ENCODE measurements at places on chromosomes 3 and 15. TPM values are rescaled to one million over a fixed set of nuclear protein-coding genes. Genes with fewer than 3 reads are reported as not detected.

Gene CDC25A
- total RNA-seq = 0.88 TPM

Gene CEP152
- total RNA-seq = 4.5 TPM

Gene MYEF2
- 46.3 TPM for total RNA-seq

Gene HCN4
- total RNA-seq = 0.50 TPM

DNA sequence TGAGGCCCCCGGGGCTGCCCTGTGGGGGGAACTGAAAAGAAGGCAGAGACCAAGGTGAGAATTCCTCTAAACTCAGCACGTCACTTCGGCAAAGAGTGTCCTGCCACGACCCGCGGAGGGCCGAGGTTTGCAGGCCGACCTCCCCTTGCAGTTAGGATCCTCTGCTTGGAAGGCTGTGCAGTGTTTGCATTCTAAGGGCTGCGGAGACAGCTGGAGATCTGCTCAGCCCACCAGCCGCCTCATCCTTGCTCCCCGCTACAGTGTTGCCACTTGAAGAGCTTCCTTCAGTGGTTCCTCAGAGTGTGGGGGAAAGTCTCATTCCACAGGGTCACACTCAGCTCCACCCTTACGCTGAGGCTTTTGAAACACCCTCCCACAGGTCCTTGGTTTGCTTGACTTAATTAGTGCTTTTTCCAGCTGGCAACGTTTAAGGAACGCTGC is 10.8 kb downstream of the SLC51A start:
- peak; percentile 25 for DNase-seq

DNA sequence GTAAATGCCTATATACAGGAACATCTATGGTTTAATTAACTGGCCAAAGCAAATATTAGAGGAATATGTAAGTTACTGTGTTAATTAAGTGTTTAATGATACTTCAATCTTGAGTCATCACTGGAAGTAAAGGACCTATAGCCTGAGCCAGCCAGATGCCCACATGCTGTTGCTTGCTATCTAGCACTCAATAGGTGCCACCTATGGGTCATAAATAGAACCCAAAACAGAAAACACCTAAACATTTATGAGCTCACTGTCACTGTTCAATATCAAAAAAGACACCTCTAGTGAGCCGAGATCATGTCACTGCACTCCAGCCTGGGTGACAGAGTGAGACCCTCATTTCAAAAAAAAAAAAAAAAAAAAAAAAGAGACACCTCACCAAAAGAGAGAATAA is 48.4 kb upstream of the IP6K2 start:
- DNase-seq = no peak

- DNase-seq = no peak
These were observed 40.3 kb upstream of the ZBED2 start for GRCh38 chr3:111635403-111635802.

DNA sequence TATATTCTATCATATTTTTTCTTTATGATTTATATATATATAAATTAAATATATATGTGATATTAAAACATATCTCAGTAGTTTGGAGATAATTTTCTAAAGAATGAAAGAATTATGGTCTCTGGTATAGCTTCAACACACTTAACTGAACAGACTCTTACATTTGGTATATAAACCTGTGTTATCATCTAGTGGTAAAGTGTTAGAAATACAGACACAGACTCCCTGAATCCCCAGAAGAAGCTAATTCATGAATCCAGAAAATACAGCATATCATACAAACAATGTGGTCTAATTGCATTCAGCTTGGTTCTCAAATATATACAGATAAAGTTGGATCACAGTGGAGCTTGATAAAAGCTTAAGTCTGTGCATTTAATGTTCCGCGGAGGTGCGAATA is 1100.4 kb downstream of the ROBO2 start:
- DNase-seq = no peak

GRCh38 chr3:112776836-112777235 is 69.8 kb downstream of the CD200R1L start:
- DNase-seq = no peak

All from kidney (tissue), 22 donors.